ENCODE measurements at places on chromosomes 7 and 10.

DNA sequence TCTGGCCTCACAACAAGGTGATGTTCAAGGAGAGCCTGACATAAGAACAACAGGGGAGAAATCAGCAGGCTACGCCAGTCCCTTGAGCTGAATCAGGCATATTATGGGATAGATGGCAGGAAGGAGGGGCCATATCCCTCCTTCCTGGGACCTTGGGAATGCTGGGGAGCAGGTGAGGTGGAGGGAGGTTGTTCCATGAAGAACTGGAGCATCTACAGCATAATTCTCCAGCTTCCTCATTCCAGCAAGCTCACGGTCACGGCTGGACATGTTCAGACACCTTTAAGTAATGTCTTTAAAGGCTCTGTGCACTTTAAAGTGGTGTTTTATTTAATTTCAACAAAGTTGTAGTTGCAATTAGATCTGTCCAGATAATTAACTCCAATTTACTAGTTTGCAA, 780.5 kb downstream of the TYW1 start:
- DNase-seq, result no peak

- DNase-seq, result no peak
Measured at GRCh38 chr7:106220307-106220706, 64.5 kb downstream of the NAMPT start.

DNA sequence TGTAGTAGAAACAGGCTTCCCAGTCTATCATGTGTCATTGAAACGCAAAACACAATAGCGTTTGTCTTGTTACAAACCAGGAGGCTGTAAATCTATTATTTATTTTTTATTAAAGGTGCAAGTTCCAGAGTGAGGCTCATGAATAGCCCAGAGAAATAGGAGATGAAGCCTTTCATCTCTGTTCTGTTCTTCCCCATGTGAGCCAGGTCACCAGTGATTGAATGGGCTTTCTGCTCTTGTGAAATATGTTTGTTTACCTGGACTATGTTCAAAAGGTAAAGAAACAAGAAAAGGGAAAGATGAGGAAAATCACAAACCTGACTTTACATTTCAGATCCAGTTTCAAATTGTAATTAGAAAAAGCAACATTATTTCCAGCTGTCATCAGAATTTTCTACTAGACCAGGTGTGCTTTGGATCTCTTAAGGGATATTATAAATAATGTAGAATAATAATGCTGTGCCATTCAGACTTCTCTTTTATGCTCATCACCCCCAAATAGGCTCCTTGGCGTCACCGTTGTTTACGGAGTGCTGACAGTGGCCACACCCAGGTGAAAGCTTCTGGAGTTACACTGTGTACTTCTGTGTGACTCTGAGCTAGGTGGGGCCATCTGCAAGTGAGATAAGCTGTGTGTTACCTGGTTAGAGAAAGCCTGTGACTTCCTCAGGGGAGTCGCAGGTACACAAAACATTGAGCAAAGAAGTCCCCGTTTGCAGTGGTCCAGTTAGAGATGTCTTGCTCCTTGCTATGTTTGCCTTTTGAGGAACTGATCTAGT, 274.9 kb downstream of the SDK1 start:
- DNase-seq, result no peak

GRCh38 chr7:18768256-18768655, 272.7 kb downstream of the HDAC9 start:
- no peak for DNase-seq

GRCh38 chr10:48670978-48671913, 13.4 kb upstream of the WDFY4 start:
- DNase-seq, result no peak
